ENCODE measurements at places on chromosomes 5 and 9. TPM values are rescaled to one million over a fixed set of nuclear protein-coding genes. Genes with fewer than 3 reads are reported as not detected.

- H3K27me3 ChIP-seq = no peaks in the 10 kb centered on the region
- no peaks in the 10 kb centered on the region for H3K4me1 ChIP-seq
- H3K4me3 ChIP-seq = no peak overlapping the region
- no peak overlapping the region for H3K27ac ChIP-seq
- H3K36me3 ChIP-seq = no peaks in the 10 kb centered on the region
These were observed 502.8 kb downstream of the BNC2 start for GRCh38 chr9:16367605-16368231.

- no peak overlapping the region for H3K4me3 ChIP-seq
- H3K27me3 ChIP-seq = no peaks in the 10 kb centered on the region
- H3K27ac ChIP-seq = no peak overlapping the region
- DNase-seq = no peak
These were observed 760.2 kb downstream of the TAF11L14 start for GRCh38 chr5:18394443-18394804.

DNA sequence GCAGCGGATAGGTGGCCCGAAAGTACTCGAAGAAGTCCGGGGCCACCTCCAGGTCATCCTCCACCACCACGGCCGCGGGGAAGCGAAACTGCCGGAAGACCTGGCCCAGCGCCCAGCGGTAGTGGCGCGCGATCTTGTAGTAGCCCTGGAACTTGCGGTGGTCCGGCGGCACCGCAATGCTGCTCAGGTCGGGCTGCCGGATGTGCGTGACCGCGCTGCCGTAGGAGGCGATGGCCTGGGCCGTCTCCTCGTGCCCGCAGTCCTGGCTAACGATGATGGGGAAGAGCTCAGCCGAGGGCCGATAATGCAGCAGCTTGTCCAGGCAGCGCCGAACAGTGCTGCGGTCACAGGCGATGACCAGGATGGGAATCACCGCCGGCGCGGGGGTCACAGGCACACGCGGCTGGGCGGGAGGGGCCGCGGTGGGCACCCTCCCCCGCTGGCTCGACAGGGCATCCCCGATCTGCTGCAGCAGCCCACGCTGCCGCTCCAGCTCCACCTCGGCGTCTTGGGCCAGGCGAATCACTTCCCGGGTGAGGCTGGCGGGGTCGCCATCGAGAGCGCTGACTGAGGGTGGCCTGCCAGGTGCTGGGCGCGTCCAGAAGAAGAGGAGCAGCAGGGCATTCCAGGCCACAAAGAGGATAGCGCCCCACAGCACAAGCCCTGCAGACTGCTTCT is 10.2 kb downstream of the MGAT1 start:
- no peak overlapping the region for H3K4me3 ChIP-seq
- no peaks in the 10 kb centered on the region for H3K27me3 ChIP-seq
- no peak overlapping the region for H3K27ac ChIP-seq
- no peak for DNase-seq
- H3K36me3 ChIP-seq = no peaks in the 10 kb centered on the region

The SLCO4C1 gene
- total RNA-seq = 0.22 TPM

GRCh38 chr5:175711472-175712312 is 53.8 kb downstream of the HRH2 start:
- no peak for DNase-seq
- H3K4me1 ChIP-seq = peaks cover 7% of the 10 kb centered on the region
- H3K4me3 ChIP-seq = no peak overlapping the region
- no peak overlapping the region for H3K27ac ChIP-seq
- peaks cover 2% of the 10 kb centered on the region for H3K36me3 ChIP-seq

GRCh38 chr9:107020040-107020530 is 157.1 kb downstream of the ZNF462 start:
- H3K27ac ChIP-seq = no peak overlapping the region
- peaks cover 23% of the 10 kb centered on the region for H3K4me1 ChIP-seq
- H3K27me3 ChIP-seq = no peaks in the 10 kb centered on the region
- H3K4me3 ChIP-seq = no peak overlapping the region
- no peaks in the 10 kb centered on the region for H3K36me3 ChIP-seq

DNA sequence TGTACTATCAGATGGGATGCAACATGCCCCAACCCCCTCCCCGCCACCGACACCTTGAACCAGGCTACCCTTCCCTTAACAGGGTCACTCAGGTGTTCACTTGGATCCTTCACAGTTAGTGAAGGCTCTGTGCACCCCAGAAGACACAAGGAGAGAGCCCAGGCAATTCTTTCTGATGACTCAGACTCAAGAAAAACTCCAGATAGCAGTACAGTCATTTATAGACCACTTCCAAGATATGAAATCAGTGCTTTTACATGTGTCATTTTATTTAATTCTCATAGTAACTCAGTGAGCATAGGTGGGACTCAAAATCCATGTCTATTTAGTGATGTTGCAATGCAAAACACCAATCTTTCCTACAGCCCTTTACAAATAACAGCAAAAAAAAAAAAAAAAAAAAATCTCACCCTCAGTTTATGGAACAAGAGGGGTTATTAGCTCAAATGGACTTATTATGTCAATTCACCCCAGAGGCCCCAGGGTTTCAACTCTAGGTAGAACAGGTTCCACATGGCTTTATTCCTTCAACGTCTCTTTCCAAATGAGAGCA is 71.9 kb downstream of the FOXD1 start:
- H3K4me3 ChIP-seq = no peak overlapping the region
- no peak overlapping the region for H3K27ac ChIP-seq
- H3K36me3 ChIP-seq = peaks cover 1% of the 10 kb centered on the region
- peaks cover 84% of the 10 kb centered on the region for H3K27me3 ChIP-seq
